ENCODE measurements at places on chromosomes 3 and 15.
A peak's percentile ranks its signal among the peaks of the same experiment; 100 is the strongest.

DNA sequence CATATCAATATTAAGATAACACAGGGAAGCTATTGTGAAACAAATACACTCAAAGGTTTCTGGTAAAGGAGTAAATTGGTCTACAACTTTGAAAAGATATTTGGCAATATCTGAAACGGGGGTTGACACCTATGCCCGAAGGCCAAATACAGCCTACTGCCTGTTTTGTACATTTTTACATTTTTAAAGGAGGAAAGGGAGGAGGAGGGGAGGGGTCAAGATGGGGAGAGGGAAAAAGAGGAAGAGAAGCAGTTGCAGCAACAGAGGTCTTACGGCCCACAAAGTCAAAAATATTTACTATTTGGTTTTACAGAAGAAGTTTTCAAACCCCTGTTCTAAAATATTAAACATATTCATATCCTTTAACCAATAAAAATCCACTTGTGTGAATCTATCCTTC is 94.2 kb downstream of the FMN1 start:
- no peak for DNase-seq

GRCh38 chr15:75043509-75044257 is 20.3 kb downstream of the PPCDC start:
- DNase-seq, result peak; percentile 85

DNA sequence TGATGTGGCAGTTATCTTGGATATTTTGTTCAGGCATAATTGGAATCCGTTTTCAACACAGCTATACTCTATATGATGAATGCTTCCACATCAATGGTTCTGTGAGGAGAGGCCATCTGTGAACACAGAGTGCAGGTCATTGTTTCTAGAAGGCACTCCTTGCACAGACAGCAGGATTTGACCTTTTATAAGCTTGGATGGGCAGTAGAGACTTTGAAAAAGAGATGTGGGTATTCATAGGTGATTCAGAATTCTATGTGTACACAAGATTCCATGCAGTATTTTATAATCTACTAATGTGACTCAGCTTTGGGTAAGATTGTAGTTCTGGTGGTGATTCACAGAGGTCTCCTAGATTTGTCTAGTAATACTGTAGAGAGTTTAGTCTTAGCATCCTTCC is 12.5 kb downstream of the ARPP21 start:
- DNase-seq, result no peak

DNA sequence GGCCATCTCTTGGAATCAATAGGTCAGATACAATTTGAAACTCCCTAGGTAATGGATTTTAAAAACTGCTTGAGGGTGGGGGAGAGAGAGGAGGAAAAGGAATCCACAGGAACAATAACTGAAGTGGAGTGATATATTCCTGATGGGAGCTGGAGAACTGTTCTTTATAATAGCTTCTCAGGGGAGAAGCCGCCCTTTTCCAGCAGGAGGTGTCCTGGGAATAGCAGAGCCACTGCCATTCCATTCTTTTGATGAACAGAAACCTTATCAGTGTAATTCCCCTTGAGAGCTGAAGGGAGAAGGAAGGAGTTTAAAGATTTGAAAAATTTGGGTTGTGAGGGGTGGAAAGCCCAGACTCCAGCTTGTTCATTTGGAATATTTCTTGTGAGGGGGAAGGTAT is 504.9 kb upstream of the DPH6 start:
- DNase-seq, result no peak

GRCh38 chr3:47592066-47592795 is 13.6 kb upstream of the CSPG5 start:
- no peak for DNase-seq

DNA sequence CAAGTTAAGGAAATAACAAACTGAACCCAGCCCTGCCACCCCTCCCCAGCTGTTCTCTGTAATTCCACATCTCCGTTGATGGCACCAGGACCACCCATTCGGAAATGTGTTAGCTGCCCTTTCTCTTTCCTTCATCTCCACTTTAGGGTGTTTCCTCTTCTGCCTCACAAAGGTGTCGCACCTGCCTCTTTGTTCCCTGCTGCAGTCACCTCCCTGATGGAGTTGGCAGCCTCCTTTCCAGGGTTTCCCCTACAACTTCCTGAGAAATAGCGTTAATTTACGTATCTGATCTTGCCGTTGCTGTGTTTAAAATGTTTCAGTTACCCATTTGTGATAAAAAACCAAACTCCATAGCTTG is 57.3 kb downstream of the GPR171 start:
- no peak for DNase-seq

- no peak for DNase-seq
Observed at GRCh38 chr15:92958105-92958504, 58.0 kb downstream of the CHD2 start.

DNA sequence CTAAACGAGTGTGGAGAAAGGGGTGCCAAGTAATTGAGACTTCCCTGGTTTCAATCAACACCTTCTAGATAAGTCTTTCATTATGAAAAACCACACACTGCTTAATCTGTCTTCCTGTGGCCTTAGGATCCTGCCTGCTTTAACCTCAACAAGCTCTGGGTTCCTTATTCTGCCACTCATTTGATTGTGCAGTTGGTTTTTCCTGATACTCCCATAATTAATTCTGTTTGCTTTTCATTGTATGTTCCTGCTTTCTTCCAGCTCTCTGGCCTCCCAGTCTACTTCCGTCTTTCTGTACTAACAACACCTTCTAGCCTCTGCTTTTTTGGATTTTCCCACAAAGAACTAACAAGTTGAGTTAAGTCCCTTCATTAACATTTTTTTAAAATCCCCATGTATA is 20.2 kb upstream of the GCNT3 start:
- no peak for DNase-seq

DNA sequence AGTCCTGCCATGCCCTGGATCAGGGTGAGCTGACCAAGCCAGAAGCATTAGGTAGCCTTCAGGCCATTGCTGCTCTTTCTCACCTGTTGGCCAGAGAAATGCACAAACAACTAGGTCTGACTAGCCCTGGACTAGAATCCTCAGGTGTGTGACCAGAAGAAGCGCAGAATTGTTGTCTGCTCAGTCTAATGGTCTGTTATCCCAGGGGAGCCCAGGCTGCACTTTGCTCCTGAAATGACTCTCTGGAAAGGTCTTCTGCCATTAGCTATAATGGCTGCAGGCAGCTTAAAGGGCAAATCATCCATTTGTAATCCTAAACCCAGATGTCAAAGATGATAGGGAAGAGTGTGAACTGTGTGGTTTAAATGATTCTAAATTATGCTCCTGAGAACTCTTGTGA is 246.1 kb downstream of the NFKBIZ start:
- no peak for DNase-seq

DNA sequence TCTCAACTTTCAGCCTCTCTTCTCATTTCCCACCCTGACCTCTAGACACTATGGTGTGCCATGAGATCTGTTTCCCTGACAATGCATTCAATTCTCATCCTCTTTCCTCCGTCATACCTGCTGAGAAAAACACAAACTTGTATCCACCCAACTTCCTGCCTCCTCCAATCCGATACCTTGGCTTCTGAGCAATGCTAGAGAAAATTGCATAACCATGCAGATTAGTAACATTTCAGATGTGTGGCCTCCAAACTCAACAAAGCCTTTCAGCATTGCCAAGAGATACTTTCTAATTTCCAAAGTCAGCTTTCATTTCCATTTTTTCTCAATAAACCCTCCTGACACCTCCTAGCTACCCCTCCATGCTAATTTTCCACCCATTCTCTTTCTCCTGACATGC is 88.5 kb downstream of the MINAR1 start:
- no peak for DNase-seq

DNA sequence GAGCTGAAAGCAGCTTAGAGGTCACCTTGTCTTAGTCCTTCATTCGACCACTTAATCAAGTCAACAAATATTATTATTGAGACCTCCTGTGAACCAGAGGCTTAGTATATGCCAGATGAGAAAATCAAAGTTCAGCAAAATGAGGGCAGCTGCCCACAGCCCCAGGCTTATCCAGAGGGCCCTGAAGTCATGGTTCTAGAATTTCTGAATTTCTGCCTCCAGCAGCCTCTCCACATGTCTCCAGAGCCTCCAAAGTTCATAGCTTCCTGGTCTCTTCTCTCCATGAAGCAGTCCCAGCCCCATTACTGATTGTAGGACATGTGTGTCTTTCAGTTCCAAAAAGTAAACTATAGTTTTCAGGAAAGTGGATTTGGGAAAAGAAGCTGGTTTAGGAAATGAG is 96.9 kb upstream of the TSC22D2 start:
- no peak for DNase-seq

GRCh38 chr15:28049581-28049980 is 49.5 kb downstream of the OCA2 start:
- no peak for DNase-seq

DNA sequence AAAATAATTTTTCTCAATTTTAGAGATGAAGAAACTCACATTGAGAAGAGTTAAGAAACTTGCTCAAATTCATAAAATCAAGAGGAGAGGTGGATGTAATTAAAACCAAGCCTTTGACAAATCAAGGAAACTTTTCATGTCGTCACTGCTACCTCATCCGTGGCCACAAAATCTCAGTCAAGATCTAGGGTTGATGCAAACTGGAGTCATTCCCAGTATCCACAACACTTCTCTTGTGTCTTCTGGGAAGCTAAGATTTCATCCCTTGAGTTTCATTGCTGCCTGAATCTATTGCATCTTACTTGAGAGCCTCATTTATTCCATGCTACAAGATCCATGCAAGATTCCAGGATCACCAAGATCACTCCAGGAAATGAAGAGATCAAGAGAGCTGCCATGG is 5.4 kb upstream of the FBN1 start:
- no peak for DNase-seq

- no peak for DNase-seq
Observed at GRCh38 chr15:67550522-67550921, 8.0 kb downstream of the MAP2K5 start.

- DNase-seq, result no peak
Observed at GRCh38 chr3:18735005-18735404, 309.9 kb upstream of the SATB1 start.

- no peak for DNase-seq
Observed at GRCh38 chr3:134362221-134362620, 12.0 kb downstream of the AMOTL2 start.

DNA sequence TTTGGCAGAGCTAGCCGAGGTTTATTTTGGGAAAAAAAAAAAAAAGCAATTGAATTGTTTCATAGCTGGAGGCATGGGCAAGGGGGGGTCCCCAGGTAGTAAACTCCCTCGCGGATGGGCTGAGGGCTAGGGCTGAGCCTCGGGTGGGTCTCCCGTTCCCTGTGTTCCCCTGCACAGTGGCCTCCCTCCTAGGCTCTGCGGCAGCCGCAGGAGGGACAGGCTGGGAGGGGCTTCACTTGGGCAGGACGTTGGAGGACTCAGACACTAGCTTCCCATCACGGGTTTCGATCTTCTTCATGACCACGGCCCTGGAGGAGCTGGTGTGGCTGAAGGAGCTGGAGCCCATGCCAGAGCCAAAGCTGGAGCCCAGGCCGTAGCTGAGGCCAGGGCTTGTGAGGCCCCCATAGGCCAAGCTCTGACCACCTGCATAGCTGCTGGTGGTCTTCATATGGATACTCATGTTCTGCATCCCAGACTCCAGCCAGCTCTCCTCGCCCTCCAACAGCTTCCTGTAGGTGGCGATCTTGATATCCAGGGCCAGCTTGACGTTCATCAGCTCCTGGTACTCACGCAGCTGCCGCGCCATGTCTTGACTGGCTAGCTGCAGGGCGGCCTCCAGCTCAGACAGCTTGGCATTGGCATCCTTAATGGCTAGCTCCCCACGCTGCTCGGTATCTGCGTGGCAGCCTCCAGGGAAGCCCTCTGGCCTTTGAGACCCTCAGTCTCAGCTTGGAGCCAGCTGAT is 64.0 kb upstream of the CDAN1 start:
- DNase-seq, result no peak
